ENCODE measurements at places on chromosomes 12 and 14.
A peak's percentile ranks its signal among the peaks of the same experiment; 100 is the strongest.

- DNase-seq: no peak
Observed at GRCh38 chr14:28055008-28055407, 711.6 kb upstream of the FOXG1 start.

GRCh38 chr12:47747126-47747525 lies 11.6 kb downstream of the RAPGEF3 start:
- DNase-seq: no peak

DNA sequence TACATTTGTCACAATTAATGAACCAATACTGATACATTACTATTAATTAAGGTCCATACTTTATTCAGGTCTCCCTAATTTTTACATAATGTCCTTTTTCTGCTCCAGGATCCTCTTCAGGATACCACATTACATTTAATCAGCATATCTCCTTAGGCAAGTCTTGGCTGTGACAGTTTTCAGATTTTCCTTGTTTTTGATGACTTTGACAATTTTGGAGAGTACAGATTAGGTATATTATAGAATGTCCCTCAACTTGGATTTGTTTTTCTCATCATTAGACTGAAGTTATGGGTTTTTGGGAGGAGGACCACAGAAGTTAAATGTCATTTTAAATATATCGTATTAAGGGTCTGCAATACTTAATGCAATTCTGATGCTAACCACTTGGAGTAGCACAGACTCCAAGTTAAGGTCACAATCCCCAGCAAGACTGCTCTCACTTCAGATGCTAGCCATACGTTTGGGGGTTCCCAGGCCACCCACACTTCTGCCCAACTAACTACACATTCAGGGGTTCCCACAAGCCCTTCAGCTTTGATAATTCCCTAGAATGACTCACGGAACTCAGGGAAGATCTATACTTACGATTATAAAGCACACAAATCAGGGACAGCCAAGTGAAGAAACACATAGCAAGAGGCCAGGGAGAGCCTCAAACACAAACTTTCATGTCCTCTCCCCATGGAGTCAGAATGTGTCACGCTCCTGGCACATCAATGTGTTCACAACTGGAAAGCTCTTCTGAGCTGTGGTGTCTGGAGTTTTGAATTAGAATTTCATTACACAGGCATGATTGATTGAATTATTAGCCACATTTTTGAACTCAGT lies 17.0 kb upstream of the NUBPL start:
- no peak for DNase-seq

DNA sequence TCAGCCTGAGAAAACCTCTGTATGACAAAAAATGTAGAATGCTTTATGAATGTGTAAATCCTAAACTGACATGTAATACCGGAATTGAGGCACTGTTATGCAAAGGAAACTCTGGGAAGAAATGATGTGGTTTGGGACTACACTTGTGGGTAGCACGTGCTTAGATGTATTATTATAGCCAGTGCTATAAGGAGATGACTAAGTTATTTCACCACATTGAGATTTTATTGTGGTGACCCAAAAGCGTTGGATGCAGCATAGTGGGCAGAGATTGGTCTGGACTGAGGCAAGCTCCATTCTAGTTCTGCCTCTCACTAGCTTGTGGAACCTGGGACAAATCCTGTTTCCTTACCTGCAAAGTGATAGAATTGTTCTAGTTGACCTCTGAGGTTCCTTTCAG lies 172.2 kb downstream of the SNAPC1 start:
- DNase-seq: no peak

DNA sequence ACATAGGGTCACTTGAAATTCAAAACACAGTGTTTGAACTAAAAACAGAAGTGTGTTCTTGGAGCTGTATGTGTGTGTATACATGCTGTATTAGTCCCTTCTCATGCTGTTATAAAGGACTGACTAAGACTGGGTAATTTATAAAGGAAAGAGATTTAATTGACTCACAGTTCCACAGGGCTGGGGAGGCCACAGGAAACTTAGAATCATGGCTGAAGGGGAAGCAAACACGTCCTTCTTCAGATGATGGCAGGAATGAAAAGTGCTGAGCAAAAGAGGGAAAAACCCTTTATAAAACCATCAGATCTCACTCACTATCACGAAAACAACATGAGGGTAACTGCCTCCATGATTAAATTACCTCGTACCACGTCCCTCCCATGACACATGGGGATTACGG lies 224.1 kb downstream of the BCAT1 start:
- DNase-seq: peak; percentile 20

GRCh38 chr12:61348871-61349270 lies 911.3 kb upstream of the USP15 start:
- DNase-seq: no peak

- DNase-seq: no peak
Observed at GRCh38 chr12:97941686-97942354, 479.2 kb downstream of the RMST start.

- DNase-seq: no peak
Observed at GRCh38 chr14:63928744-63929174, 76.0 kb downstream of the SYNE2 start.

DNA sequence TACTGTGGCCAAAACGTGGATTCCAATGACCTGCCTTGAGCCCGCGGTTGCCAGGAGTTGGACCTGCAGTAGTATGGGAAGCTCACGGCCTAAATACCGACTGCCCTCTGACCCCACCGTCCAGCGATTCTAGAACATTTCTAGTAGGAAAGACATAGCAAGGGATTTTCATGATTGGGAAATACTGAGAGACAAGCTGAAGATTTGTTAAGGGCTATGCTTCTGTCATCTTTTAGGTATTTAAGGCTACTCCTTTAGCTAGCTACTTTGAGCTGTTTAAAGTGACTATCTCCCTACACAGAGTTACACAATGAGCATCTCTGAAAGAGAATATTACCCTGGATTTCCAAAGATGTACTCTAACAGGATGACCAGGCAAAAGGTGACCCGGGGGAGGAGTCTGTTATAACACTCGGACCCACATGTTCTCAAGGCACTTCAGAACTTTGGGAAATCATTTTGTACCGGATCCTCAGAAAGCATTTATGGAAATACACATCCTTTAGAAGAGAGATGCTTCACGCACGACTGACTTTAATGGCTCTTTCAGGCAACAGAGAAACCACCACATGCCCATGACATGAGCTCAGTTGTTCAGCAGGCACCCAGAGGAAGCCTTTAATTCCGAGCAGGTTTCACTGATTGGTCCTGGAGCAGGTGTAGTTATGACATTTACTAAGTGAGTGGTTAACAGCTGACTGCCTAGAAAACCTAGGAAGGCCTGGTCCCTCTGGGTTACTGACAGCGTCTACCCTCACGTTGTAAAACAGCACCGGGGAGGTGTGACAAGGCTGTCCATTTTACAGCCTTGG lies 4.2 kb downstream of the BAG5 start:
- no peak for DNase-seq

- no peak for DNase-seq
Observed at GRCh38 chr14:90428676-90429075, 31.8 kb downstream of the CALM1 start.

DNA sequence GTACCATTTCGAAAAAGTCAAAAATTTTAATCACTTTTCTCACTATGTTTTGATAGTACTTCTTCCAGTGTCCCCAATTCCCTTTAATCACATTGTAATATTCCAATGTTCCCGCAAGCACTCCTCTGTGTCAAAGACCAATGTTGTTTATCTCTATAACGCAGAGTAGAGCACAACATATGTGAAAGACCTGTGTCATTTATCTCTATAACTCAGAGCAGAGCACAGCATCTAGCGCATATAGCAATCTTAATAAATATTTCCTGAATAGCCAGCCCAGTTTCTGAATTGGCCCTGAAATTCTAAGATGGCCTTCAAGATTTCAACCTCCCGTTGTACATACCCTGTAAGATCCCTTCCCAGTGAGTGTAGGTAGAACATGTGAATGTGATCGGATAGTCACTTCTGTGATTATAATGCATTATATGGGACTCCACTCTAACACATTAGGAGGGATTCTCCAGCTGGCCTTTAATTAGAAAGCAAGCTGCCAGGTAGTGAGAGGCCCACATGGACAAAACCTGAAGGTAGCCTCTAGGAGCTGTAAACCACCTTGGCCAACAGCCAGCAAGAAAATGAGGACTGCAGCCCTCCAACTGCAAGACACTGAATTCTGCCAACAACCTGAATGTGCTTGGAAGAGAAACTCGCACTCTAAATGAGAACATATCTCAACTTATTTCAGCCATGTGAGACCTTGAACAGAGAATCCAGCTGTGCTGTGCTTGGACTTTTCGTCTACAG lies 238.8 kb upstream of the SYT10 start:
- no peak for DNase-seq

DNA sequence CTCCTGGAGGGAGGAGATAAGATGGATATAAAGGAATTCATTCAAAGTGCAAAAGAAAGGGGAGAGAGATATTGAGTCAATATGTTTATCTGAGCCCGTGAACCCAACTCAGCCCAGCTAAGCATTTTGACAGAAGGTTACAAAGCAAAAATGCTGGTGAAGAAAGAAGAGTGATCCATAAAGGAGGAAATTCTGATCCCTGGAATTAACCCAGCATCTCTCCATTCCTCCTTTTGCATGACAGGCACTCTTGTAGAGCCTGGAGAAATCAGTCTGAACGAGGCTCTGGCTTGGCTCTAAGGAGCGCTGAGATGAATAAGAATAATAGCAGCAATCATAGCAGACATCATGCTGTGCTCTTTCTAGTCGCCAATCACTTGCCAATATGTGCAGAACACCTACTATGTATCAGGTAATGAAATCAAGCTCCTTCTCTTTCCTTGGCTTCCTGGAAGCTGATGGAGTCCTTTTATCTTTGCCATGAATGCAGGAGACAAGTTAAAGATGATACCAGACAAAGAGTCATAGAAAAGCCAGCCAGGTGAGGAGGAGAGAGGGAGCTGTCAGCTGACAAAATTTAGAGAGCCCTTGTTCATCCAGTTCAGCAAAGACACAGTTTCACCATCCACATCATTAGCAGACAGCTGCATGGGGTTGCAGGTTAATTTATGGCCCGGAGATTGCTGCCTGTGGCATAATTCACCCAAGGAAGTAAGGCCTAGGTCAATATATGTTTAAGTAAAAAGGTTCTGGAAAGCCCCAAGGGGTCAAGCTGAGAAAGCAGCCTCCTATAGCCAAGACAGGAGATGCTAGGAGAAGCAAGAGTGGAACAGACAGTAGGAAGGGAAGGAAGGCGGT lies 476.5 kb upstream of the TBX3 start:
- DNase-seq: no peak

DNA sequence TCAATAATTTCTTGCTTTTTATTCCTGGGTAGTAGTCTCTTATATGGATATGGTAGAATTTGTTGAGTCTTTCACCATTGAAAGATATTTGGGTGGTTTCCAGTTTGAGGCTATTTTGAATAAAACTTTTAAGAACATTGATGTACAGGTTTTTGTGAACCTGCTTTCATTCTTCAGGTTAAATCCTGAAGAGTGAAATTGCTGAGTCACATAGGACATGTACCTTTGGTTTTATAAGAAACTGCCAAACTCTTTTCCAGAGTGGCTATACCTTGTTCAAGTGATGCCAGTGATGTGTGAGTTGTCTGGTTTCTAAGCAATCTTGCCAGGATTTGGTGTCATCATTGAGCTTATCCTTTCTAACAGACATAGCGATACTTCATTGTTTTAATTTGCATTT lies 184.6 kb upstream of the PZP start:
- no peak for DNase-seq

DNA sequence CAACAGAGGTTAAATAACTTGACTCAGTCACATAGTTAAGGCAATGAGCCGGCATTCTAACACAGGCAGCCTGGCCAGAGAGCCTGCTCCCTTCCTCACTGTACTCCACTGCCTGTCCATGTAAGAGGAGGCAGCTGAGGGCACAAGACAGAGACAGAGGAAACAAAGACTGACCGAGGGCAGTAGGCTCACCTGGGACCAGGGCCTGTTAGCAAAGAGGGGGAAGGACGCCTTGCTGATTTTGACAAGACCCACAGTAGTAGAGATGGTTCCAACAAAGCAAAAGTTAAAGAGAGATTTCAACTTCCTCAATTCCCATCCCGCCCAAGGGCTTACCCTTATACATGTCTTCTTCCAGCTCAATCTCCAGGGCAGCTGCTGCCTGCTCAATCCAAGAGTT lies 26.5 kb downstream of the OTUB2 start:
- DNase-seq: no peak

DNA sequence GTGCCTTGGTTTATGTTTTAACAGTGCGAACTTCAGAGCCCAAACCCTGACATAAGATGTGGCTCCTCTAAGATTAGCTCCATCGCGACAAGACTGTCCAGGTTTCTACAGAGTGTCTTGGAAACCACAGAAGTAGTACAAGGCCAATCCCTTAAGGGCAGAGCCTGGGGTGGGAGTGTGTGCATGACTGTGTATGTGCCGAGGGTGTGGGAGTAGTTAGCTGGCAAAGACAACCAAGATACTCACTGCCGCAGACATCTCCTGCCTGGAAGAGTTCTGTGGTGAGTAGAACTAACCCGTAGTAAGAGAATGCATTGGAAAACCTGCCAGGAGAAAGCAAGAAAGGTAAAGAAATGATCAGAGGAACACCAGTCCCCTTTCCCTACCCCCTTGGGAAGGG lies 54.1 kb downstream of the DAO start:
- no peak for DNase-seq

DNA sequence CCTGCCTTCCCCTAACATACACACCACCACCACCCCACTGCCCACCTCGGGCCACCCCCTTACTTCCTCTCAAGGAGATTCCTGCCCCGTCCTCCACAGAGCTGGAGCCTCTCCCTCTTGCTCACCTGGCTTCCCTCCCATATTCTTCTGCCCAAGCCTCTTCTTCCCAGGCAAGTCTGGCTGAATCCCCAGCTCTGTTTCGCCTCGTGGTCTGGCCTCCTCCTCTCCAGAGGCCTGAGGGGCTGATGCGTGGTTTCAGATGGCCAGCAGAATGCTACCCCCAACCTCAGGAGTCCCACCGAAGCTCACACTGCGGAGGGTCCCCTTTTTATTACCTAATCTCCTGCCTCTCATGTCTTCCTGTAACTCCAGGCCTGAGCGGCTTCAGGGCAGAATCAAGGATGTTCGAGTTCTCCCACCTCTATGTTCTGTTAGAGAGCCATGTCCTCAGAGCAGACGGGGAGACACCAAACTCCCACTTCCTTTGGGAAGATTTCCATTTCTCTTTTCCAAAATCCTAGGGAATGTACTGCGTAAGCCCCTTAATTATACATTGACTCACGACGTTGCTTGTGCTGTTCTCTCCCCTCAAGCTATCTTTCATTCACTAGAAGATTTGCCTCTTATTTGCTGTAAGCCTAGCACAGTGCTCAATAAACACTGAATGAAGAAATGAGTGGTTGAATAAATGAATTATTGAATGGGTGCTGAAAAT lies 33.9 kb upstream of the LTBP2 start:
- DNase-seq: no peak

- DNase-seq: no peak
Observed at GRCh38 chr12:41465526-41465925, 277.4 kb downstream of the PDZRN4 start.

- no peak for DNase-seq
Observed at GRCh38 chr14:64303471-64303917, 9.3 kb upstream of the ESR2 start.

DNA sequence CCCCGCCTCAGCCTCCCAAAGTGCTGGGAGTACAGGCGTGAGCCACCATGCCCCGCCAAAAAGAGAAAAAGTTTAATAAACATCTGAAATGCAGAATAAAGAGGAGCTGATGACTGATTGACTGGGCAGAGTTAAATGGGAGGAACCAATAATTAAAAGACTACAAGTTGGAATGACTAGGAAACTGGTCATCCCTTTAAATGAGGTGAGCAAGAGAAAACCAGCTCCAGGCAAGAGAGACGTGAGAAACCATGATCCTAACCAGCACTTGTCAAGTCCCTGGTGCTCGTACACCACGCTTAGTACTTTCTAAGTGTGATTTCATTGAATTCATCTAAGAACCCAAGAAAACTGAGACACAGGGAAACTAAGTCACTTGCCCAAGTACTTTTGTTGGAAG lies 47.9 kb downstream of the MAP1LC3B2 start:
- DNase-seq: no peak

GRCh38 chr14:75165586-75166391 lies 10.6 kb downstream of the TMED10 start:
- DNase-seq: no peak
